ENCODE measurements at places on chromosomes 2 and 18.
A peak's percentile ranks its signal among the peaks of the same experiment; 100 is the strongest.

DNA sequence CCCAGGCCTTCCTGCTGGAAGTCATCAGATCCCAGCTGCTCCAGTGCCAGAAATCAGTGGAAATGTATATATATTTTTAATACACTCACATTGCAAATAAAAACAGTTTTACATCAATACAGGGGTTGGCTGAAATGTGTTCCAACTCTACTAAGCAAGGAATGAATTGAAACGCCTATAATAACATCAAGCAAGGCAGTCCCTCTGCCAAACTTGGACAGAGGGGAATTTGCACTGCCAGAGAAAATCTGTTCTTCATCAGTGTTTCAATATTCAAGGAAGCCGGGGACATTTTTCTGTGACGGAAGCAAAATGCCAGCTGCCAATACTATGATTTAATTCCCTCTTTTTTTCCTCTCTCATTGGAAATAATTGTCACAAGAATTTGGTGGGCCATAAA, 335.3 kb downstream of the TNS1 start:
- no peak for DNase-seq

GRCh38 chr18:3508576-3509549, 58.9 kb downstream of the TGIF1 start:
- DNase-seq = no peak

DNA sequence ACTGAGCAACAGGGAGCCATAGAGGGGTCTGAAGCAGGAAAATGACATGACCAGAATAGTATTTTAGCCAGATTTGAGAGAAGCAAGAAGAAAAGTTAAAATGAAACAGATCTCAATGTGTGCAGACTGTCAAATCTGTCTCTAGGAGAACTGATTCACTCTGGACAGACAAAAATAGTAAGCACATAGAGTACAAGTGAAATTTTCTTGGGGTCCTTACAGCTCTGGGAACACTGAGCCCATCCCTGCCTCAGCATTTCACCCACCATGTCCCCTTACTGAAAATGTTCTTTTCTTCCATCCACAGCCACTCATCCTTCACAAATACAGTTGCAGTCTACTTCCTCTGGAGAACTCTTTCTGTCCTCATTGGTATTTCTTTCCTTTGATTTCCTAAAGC, 359.2 kb downstream of the MTX2 start:
- DNase-seq = no peak

DNA sequence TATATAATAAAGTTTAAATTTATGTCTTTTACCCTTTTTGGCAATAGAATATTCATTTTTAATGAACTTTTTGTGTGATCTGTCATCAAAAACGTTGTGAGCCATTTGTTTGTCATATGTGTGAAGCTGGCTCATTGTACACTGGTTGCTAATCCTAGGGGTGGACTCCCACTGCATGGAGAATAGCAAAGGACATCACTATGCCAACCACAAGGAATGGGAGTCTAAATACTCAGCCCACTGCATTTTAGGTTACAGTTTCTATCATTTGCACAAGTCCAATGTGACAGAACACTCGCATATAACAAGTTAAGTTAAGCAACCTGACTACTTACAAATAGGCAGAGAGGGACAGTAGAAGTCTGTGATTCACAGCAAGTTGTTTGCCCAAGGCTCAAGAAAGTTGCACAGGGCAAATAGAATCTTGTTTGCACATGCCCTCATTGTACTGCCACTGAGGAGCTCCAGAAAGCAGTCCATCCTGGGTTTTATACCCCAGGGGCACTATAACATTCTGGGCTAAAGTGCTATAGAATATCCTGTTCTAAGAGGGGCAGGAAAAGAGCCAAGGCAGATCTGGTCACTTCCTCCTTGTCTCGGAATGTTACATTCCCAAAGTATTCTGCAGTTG, 545.9 kb upstream of the GCFC2 start:
- no peak for DNase-seq

DNA sequence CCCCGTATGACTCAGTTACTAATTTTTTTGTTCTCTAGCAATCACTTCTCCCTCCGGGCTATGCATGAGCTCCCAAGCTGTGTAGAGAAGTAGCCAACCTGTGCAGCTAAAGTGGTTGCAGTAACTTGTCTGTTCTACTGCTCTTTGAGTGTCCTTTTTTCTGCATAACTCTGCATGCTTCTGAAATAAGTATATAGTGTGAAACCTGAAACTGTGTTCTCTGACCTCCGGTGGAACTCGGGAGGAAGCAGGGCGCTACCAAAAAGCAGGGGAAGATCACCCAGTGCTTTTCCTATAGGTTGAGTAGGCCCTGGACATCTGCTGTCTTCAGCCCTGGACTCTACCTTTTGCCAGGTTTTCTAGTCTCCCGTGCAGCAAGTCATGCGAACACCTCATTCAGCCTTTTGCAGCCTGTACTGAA, 47.8 kb downstream of the PHLPP1 start:
- DNase-seq = no peak

- peak; percentile 60 for DNase-seq
Measured at GRCh38 chr2:157324331-157324843, 1.2 kb downstream of the ERMN start.

GRCh38 chr2:17301437-17301836, 216.8 kb downstream of the RAD51AP2 start:
- no peak for DNase-seq

Data from pons (tissue), 1 donor.